ENCODE measurements at places on chromosomes 2 and 18. TPM values are rescaled to one million over a fixed set of nuclear protein-coding genes. Genes with fewer than 3 reads are reported as not detected.

DNA sequence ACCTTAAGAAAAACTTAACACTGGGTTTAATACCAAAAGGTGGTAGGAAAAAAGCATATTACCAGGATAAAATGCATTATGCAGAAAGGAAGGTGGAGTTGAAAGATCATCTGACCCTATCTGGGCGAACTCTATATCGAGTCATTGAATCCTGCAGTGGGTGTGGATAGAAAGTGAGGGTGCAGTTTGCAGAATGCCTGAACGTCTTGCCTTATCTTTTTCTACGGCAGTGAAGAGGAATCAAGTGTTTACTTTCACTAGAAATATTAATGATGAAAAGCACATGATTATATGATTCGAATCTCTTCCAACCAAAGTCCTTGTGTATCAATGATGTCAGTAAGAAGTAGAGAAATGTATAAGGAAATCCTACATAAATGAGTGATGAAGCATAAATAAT, 4.3 kb upstream of the CAVIN2 start:
- peaks cover 38% of the 10 kb centered on the region for H3K4me1 ChIP-seq
- DNase-seq, result no peak
- no peaks in the 10 kb centered on the region for H3K36me3 ChIP-seq
- H3K27me3 ChIP-seq, result no peaks in the 10 kb centered on the region
- H3K4me3 ChIP-seq, result no peak overlapping the region

GRCh38 chr2:145323512-145323911, 803.6 kb upstream of the ZEB2 start:
- no peaks in the 10 kb centered on the region for H3K4me1 ChIP-seq
- H3K4me3 ChIP-seq, result no peak overlapping the region
- H3K36me3 ChIP-seq, result no peaks in the 10 kb centered on the region
- no peaks in the 10 kb centered on the region for H3K27me3 ChIP-seq

- H3K27me3 ChIP-seq, result no peaks in the 10 kb centered on the region
- no peaks in the 10 kb centered on the region for H3K36me3 ChIP-seq
- peaks cover 14% of the 10 kb centered on the region for H3K4me1 ChIP-seq
- H3K4me3 ChIP-seq, result no peak overlapping the region
- H3K27ac ChIP-seq, result no peak overlapping the region
These were observed 237.8 kb downstream of the PLCL1 start for GRCh38 chr2:198042189-198042588.

DNA sequence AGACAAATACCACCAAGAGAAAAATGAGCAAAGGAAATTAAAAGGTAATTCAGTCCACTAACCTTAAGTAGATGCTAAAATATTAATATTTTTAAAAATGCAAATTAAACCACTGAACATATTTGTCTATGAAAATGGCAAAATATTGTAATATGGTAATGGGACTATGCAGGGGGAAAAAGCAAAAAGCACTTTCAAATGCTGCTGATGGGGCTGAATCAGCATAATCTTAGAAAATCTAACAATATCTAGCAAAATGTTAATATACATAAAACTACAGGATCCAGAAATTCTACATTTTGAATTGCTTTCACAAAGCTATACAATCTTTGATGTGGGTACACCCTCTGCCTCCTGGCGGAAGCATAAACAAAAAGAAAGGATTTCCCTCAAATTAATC, 86.9 kb upstream of the DTNB start:
- H3K36me3 ChIP-seq, result peaks cover 17% of the 10 kb centered on the region
- no peak for DNase-seq
- H3K27ac ChIP-seq, result no peak overlapping the region
- no peak overlapping the region for H3K4me3 ChIP-seq

GRCh38 chr2:58598171-58598570, 357.0 kb upstream of the FANCL start:
- no peaks in the 10 kb centered on the region for H3K27me3 ChIP-seq
- H3K36me3 ChIP-seq, result no peaks in the 10 kb centered on the region
- no peaks in the 10 kb centered on the region for H3K4me1 ChIP-seq
- H3K4me3 ChIP-seq, result no peak overlapping the region
- no peak overlapping the region for H3K27ac ChIP-seq

Gene SKOR2
- 0.34 TPM for total RNA-seq

- H3K4me3 ChIP-seq, result no peak overlapping the region
- H3K4me1 ChIP-seq, result peaks cover 8% of the 10 kb centered on the region
- no peak for DNase-seq
- no peaks in the 10 kb centered on the region for H3K27me3 ChIP-seq
- no peak overlapping the region for H3K27ac ChIP-seq
These were observed 127.7 kb downstream of the RAPGEF4 start for GRCh38 chr2:172863341-172863740.

DNA sequence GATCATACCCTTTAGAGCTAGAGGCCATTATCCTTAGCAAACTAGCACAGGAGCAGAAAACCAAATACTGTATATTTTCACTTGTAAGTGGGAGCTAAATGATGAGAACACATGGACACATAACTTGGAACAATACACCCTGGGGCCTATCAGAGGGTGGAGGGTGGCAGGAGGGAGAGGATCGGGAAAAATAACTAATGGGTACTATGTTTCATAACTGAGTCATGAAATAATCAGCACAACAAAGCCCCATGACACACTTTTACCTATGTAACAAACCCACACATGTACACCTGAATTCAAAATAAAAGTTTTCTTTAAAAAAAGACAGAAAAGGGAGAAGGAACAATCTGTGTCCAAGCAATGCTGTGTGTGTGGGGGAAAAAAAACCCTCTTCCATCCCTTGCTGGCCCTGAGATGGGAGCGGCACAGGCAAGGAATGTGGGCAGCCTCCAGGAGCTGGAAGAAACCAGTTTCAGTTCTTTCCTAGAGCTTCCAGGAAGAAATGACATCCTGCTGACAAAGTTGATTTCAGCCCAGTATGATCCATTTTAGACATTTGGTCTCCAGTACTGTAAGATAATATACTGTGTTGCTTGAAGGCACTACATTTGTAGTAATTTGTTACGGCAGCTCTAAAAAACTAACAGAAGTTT, 458.7 kb upstream of the CNTNAP5 start:
- H3K27me3 ChIP-seq, result no peaks in the 10 kb centered on the region
- no peak overlapping the region for H3K27ac ChIP-seq
- no peaks in the 10 kb centered on the region for H3K36me3 ChIP-seq

GRCh38 chr18:9348766-9349165, 14.2 kb downstream of the TWSG1 start:
- H3K4me1 ChIP-seq, result peaks cover 8% of the 10 kb centered on the region
- no peak overlapping the region for H3K4me3 ChIP-seq
- no peaks in the 10 kb centered on the region for H3K27me3 ChIP-seq
- DNase-seq, result no peak
- H3K36me3 ChIP-seq, result peaks cover 4% of the 10 kb centered on the region
- no peak overlapping the region for H3K27ac ChIP-seq

DNA sequence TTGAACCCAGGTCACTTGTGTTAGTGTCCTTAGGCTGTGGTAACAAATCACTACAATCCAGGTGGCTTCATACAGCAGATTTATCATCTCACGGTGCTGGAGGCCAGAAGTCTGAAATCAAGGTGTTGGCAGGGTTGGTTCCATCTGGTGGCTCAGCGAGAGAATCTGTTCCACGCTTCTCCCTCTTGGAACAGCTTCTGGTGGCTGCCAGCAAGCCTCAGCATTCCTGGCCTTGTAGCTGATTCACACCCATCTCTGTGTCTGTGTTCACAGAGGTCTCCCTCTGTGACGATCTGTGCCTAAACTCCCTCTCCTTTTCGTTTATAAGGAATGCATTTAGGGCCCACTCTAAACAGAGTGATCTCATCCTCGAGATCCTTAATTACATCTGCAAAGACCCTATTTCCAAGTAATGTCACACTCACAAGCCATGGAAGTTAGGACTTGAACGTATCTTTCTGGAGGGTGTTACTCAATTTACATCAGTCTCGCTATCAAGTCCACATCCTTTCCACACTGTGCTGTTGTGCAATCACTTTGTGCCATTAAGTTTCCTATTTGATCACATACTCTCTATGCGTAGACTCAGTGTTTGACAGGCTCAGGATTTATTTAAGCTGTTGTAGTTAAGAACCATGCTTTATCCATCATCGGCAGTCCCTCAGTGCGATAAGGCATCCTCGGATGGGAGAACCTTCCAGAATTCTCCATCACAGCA, 164.4 kb downstream of the SOCS6 start:
- H3K36me3 ChIP-seq, result no peaks in the 10 kb centered on the region
- no peak for DNase-seq
- peaks cover 42% of the 10 kb centered on the region for H3K4me1 ChIP-seq
- H3K27me3 ChIP-seq, result no peaks in the 10 kb centered on the region

Gene IGFBP2
- total RNA-seq, result 873 TPM

Gene ZNF236
- total RNA-seq, result 23.4 TPM

DNA sequence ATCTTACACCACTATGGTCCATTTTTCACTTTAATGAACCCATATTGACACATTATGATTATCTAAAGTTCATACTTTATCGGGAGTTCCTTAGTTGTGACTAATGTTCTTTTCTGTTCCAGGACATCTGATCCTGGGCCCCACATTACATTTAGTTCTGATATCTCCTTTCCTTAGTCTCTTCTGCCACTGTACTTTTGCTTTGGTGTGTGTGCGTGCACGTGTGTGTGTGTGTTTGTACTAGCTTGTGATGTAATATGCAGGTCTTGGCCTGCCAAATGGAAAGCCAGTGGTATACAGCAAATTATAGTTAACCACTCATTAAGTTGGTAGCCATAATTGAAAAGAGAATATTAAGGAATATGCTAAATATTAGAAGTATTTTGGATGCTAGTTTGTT, 88.0 kb downstream of the CDC42EP3 start:
- H3K27me3 ChIP-seq, result no peaks in the 10 kb centered on the region
- peaks cover 6% of the 10 kb centered on the region for H3K36me3 ChIP-seq
- DNase-seq, result no peak
- H3K4me1 ChIP-seq, result peaks cover 42% of the 10 kb centered on the region

- H3K4me3 ChIP-seq, result no peak overlapping the region
- no peak overlapping the region for H3K27ac ChIP-seq
- no peak for DNase-seq
- H3K27me3 ChIP-seq, result no peaks in the 10 kb centered on the region
- no peaks in the 10 kb centered on the region for H3K36me3 ChIP-seq
These were observed 12.8 kb downstream of the IL1R2 start for GRCh38 chr2:102004581-102004980.

Gene C18orf32
- 28.7 TPM for total RNA-seq

DNA sequence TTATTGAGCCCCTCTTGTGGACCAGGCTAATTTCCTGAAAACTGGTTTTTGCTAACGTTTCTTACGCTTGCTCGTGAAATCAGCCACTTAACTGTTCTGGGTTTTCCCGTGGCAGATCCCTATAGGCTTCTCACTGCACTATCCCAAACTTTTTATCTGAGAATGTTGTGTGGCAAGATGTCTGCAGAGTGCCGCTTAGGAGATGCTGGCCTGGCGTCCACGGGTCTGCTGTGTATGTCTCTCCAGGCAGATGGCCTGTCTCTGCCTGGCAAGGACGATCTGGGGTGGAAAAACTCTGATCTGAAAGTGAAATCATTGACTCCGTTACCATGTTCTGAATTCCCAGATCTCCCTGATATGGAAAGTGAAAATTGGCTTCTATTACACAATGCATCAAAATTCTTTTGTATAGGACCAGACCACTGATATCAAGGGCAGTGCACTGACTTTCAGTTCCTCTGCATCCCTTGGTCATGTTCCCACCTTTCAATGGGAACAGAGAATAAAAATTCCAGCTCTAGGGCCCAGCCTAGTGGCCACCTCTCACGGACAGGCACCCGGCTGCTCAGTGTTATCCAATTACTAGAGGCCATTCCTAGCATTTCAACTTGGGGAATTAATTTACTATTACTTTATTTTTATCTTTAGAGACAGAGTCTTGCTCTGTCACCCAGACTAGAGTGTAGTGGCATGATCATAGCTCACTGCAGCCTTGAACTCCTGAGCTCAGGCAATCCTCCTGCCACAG, 154.6 kb downstream of the ACOXL start:
- H3K27me3 ChIP-seq, result no peaks in the 10 kb centered on the region
- peaks cover 16% of the 10 kb centered on the region for H3K4me1 ChIP-seq
- H3K4me3 ChIP-seq, result no peak overlapping the region
- no peak for DNase-seq
- H3K36me3 ChIP-seq, result peaks cover 15% of the 10 kb centered on the region
